Hematopoietic multipotent progenitor cell treated with erythropoietin and hydrocortisone succinate and interleukin-3 and kit ligand, for 8 days (in vitro differentiated cells): ENCODE measurements at places on chromosomes 11 and 22.

GRCh38 chr11:77151804-77152509 is 23.9 kb downstream of the MYO7A start:
- DNase-seq: peak; percentile 27

GRCh38 chr11:1827095-1827813 is 7.5 kb upstream of the SYT8 start:
- DNase-seq: no peak

DNA sequence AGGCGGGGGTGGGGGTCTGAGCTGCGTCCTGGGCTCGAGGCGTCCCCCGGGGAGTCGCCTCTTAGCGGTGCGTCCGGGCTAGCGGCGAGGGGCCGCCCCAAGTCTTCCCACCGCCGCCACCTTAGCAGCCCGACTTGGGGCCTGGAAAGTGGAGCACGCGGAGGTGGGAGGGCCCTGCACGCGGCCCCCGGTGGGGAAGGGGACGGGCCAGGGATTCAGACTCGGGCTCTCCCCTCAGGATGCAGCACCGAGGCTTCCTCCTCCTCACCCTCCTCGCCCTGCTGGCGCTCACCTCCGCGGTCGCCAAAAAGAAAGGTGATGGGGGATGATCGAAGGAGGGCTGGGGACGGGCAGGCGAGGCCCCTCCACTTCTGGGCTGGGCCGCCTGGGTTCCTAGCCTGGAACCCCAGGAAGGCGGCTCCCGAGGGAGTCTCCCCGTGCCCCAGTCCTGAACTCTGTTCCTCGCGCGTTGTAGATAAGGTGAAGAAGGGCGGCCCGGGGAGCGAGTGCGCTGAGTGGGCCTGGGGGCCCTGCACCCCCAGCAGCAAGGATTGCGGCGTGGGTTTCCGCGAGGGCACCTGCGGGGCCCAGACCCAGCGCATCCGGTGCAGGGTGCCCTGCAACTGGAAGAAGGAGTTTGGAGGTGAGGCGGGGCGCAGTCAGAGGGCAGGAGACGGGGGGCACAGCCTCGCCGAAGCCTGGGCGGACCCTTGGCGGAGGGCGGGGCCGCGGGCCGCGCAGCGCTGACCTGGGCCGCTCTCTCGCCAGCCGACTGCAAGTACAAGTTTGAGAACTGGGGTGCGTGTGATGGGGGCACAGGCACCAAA is 563 bp downstream of the MDK start:
- DNase-seq: no peak

DNA sequence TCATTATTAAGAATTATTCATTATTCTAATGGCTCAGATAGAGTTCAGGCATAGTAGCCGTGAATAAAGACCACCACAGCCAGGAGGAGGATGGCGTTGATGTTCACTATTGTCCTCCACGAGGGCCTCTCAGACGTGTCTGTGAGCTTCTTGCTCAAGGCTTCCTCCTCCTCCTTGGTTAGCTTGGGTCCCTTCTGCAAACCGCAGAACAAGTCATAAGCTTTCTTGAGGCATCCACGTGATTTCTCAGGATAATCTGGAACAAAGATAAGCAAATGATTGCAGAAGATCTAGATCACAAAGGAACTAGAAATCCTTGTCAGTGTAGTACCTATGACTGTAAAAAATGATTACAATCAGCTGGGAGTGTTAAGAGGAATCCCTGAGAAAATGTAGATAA is 13.6 kb upstream of the RFPL2 start:
- DNase-seq: no peak

DNA sequence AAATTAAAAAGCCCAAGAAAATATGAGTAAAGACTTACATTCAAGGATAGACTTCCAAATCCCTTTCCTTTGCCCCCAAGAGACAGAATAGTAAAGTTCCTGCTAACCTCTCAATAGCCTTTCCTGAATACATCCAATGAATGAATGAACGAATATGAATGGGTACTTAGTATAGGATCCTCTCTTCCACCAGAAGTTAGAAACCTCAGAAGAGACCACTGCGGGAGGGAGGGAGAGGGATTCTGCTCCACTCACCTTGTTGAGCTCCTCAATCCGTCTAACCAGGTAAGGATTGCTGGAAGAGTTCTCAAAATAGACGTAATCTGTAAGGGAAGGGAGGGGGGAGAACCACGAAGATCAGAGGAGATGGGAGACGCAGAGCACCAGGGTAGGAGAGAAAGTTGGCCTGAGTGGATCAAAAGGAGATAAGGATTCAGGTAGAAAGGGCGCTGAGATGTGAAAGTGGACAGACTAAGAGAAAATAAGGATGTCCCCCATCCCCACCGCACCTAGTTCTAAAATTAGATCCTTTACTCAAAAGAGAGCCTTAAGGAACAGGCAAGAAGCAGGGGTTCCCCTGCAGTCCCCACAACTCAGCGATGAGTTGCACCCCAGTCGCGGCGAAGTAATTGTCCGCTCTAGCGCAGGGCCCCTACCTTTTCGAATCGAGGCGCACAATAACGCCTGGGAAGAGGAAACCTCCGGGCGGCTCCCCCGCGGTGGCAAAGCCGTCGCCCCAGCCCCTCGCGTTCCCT is 1.1 kb downstream of the MTA2 start:
- peak; percentile 29 for DNase-seq

DNA sequence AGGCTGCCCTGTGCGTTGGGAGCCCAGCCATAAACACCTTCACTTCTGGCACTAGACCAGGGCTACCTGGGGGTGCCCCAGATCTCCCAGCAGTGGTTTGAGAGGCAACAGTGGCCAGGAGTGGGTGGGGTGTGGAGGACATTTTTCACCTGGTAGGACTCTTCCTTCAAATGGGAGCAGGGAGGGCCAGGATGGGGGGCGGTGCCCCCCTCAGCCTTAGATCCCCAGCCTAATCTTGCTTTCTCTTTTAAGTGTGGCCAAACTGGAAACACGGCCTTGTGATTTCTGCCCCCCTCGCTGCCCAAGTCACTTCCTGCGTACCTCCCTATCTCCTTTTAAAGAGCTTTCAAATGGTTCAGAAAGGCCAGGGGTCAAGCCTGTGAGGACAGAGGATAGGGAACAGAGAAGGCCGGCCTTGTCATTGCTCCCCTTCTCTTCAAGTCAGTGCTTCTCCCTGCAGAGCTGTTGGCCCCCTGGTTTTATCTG is 800 bp downstream of the KCNJ5 start:
- no peak for DNase-seq

GRCh38 chr11:130175898-130176297 is 16.3 kb downstream of the ST14 start:
- no peak for DNase-seq

DNA sequence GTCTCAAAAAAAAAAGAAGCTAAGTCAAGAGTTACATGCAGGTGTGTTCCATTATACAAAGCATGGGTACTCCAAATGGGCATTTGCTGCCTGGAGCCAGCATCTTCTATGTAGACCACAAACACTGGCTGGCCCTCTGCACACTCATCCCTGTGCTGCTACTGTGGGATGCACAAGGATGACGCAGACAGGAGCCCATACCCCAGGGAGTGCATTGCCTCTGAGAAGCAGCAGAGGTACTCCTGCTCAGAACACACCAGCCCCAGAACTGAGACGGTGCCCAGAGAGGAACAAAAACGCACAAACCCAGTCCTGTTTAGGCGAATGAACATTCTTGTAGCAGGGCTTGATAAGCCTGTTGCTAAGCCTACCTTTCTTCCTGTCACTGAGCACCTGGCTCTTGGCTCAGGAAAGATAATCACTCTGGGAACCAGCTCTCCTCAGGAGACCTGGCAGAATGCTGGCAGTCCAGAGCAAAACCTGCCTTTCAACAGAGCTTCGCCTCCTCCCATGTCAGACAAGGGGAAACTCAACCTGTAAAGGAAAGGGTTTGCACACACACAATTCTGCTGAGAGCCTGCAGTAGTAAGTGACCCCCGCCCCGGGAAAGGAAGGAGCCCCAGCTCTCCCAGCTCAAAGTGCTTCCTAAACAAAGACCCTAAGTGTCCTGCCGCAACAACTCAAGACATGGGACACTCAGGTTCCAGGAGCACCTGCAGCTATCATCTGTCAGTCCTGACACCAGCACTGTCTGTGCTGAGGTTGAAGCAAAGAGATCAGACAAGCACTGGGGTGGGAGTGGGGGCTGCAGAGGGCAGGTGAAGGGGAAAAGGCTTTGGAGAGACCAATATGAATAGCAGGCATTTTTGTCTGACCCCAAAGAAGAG is 145.7 kb downstream of the TENM4 start:
- DNase-seq: no peak

DNA sequence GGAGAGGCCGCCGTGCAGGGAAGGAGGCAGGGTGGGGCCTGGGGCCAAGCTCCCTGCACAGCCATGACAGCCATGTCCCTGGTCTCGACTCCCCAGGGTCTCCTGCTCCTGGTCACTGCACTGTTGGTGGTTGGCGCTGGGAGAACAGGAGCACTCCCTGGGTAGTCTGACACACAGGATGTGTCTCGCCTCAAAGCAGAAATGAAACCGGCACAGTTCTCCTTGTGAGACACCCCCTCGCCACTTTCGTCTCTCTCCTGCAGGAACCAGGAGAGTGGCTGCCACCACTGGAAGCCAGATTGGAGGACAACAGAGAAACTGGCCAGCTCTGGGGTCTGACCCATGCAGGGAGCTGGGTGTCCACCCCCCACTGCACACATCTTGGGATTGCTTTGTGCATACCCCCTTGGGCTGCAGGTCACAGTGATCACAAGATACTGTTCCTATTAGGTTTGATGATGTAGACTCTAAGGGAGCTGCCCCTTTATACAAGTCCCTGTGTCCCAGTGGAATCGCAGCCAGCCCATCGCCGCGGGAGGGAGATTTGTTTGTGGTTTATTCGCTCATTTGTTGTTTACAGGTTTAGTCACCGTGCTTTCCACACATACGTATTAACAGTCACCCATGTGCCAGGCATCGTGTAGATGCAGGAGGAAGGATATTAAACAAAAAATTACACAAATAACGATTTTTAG is 27.0 kb upstream of the YWHAH start:
- no peak for DNase-seq

DNA sequence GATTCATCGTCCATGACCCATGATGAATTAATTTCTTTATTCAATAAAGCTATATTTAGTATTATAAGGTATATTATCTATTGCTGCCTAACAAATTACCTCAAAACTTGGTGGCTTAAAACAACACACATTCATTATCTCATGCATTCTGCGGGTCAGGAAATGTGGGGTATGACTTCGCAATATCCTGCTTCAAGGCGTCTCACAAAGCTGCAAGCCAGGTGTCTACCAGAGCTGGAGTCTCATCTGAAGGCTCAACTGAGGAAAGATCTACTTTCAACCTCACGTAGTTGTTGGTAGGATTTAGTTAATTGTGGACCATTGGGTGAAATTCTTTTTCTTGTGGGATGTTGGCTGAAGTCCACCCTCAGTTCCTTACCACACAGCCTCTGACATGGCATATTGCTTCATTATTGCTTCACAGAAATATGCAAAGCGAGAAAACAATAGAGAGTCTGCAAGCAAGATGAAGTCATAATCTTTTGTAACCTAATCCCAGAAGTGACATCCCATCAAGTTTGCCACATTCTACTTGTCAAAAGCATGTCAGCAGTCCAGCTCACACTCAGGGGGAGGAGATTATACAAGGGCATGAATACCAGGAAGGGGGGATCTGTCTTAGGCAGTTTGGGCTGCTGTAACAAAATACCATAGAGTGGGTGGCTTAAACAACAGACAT is 45.1 kb downstream of the KREMEN1 start:
- no peak for DNase-seq

- DNase-seq: no peak
Measured at GRCh38 chr11:98701541-98701940, 319.2 kb upstream of the CNTN5 start.

DNA sequence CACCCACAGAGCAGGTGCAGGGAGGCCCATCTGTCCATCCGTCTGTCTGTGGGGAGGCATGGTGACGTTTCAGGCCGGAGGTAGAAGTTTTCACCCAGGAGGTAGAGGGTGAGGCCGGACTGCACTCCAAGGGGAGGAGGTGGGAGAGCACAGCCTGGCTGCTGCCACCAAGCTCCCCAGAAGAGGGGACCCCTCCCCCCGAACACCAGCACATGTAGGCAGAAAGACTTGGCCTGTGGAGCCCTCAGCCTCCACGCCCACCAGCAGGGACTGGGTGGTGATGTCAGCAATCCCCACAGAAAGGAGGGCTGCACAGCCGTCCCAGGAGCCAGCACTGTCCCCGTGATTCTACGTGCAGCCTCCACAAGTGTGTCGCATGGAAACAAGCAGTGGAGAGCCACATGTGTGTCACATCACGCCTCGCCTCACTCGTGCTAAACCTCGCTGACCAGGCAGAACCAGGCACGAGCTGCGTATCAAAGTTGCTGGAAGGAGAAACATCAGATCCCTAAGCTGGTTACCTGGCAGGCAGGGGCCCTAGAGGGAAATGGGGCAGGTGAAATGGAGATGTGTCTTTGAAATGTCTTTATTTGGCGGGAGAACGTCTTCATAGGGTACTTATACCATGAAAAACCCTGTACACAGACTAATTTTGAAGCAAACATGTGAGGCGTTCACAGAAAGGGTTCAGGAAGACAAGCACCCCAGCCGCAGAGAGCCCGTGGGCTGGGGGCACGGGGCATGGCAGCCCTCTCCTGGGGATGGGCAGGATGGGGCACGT is 49.1 kb downstream of the CDKN1C start:
- no peak for DNase-seq
